Right ventricle myocardium inferior (tissue), 1 donor: ENCODE measurements at places on chromosomes 12 and 14.
A peak's percentile ranks its signal among the peaks of the same experiment; 100 is the strongest.

DNA sequence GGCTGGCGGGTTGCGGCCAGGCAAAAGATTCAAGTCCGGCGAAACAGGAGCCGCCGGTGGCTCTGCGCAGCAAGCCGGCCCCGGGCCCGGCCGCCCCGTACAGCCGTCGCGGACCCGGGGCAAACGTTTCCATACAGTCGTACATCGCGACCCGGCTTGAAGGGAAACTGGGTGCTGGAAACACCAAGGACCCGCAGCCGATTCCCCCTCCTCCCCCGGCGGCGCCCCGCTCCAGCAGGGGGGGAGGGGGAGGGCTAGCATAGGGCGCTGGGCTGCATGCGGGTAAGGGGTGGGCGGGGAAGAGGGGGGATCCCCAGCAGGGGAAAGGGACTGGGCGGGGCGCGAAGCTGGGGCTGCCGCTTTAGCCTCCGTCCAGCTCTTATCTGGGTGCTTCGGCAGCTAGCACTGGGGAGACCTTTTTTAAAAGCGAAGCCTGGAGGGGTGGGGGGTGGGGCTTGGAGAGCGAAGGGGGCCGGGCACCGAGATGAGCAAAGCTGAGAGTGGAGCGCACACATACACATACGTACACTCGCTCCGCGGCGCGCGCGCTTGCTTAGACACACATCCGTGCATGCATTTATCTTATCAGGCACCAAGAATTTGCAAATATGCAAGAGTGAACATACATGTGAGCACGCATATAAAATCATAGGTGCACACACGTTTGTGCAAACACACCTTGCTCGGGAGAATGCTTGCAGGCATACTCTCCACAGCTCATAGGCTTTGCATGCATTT is 11.9 kb downstream of the RARG start:
- peak; percentile 91 for DNase-seq

DNA sequence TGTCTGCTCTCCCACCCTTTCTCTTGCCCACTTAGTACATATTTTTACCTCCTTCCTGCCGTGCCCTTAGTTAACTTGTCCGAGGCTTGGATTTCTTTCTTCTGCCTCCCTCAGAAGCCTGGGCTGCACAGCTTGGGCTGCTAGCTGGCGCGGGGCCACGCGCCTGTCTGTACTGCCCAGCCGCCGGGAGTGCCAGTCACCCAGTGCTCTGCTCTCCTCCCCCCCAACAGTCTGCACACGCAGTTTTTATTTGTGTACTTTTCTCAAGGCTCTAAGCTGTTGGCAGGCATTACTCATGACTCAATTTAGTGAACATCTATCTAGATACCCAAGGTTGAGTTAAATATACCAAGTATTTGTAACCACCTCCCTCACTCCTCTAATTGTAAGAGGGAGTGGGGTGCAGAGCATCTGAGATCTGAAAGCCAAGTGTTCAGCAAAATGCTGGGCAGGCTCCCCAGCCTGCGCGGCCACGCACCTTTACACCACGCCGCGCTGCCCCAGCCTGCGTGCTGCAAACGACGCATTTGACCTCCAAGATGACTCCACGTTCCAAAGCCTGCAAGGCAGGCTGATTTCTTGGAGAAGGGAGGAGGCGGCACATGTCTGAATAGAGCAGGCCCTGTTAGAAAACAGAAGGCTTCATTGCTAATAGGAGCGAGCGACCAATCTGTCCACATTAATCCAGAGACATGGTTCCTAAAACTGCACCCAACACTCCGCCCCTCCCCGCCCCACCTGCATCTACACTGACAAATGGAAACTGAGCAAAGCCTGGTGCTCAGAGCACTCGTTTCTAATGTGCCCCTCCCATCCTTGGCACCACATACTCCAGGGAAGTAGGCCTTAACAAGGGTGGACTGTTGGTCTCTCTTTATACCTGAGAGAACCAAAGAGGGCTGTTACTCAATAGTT is 18.2 kb upstream of the CACNA2D4 start:
- no peak for DNase-seq

DNA sequence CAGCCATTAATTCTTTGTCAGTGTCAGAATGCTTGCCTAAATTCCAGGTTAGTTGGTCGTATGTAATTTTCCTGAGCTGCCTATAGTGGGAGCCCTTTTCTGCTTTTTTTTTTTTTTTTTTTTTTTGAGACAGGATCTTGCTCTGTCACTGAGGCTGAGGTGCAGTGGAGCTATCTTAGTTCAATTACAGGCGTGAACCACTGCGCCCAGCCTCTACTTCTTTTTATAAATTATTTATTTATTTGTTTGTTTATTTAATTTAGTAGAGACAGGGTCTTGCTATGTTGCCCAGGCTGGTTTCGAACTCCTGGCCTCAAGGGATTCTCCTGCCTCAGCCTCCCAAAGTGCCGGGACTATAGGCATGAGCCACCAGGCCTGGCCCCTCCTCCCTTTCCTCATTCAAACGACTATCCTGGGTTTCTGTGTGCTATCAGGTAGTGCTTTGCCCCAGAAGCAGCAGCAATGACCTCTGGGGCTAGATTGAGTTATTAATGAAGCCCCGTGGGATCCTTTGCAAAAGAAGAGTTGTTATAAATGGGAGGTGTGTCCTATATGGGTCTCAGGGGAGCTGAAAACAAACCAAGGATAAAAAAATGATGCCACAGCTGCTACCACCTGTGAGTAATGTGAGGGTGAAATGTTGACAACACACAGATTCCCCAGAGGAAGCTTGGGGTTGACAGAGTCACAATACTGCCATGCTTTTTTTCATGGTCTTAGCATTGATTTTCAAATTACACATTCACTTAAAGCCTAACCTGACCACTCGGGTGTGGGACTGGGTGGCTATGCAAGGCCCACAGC is 34.6 kb upstream of the NFKBIA start:
- no peak for DNase-seq

GRCh38 chr14:101965181-101965544 is 790 bp downstream of the DYNC1H1 start:
- peak; percentile 82 for DNase-seq

DNA sequence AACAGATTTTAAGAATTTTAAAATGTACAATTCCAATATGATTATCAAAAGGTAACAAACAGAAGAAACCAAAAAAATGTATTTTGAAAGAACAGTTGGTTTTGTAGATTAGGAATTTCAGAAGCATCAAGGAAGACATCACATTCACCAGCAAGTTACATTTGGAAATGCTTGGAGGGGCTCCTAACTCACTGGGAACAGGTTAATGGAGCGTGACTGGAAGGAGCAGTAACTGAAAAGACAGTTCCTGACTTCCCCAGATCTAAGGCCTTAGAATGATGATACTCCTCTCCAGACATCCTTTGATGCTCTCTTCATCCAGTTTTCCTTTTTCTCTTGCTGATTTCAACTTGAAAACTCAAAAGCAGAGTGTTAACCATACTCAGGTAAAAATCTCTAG is 220.0 kb upstream of the EGLN3 start:
- no peak for DNase-seq
